ENCODE measurements at places on chromosomes 6 and 20.

GRCh38 chr20:52230409-52230808, 38.8 kb upstream of the ZFP64 start:
- DNase-seq, result no peak

DNA sequence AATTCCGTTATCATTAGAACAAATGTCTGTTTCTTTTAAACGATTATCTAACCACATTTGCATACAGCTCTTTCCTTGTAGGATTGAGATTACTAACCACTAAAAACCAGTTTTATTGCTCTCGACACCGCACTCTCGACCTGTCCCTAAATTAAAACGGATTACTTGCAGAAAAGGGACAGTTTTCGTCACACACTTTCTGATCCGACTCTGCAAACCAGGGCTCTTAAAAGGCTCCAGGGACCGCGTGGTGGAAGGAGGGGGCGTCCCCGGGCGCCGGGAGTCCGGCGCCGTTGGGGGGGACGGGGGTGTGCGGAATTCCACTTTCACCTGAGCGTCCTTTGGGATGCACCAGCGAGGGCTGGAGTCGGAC, 731 bp downstream of the MAK start:
- DNase-seq, result no peak

DNA sequence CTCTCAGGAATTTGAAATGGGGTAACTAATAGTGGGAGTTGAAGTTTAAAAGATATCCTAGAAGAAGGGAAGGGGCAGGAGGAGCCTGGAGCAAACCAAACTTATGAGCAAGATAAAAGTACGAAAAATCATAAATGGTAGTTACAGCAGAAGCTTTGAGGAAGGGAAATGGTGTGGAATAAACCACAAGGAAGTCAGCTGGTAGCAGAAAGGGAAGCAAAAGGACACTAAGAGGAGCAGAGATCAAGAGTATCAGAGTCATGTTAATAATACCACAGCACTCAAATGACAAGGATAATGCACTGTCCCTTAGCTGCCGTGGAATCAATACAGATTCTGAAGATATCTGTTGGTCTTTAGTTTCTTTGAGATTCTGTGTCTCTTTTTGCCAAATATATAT, 44.9 kb upstream of the CCDC28A start:
- DNase-seq, result no peak

DNA sequence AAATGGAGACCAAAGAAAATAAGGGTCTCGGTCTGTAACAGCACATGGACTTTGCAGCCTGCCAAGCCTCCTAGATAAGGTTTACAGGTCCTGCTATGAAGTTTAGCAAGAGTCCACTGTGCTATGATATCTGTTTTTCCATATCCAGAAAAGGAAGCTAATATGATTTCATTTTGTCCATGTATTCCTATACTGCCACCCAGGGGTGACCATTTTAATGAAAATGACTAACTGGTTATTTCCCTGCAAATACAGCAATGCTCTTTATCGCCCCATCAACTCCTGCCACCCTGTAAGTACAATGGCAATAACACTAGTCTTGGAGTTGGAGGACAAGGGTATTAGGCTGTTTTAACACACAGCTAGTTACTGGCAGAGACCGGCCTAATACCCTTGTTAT, 115.2 kb upstream of the GLP1R start:
- DNase-seq, result no peak

GRCh38 chr6:112044856-112045255, 9.0 kb upstream of the CCN6 start:
- DNase-seq, result no peak

DNA sequence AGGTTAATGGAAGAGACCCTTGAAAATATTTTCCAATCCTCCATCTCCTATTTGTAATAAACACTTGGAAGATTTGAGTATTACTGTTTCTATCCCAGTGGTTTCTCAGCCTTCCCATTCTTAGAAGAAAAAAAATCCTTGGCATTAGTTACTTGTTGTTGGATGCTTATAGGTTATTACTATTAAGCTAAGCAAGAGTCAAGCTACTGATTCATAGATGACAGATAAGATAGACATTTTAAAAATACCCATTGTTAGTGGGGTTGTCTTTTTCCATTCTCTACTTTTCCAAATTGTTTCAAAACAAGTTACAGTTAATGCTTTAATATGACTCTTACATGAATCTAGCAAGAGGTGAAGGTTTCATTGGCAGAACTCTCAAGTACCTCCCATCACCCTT, 158.5 kb downstream of the HIVEP2 start:
- DNase-seq, result no peak

GRCh38 chr6:14217728-14218518, 100.4 kb downstream of the CD83 start:
- DNase-seq, result no peak

DNA sequence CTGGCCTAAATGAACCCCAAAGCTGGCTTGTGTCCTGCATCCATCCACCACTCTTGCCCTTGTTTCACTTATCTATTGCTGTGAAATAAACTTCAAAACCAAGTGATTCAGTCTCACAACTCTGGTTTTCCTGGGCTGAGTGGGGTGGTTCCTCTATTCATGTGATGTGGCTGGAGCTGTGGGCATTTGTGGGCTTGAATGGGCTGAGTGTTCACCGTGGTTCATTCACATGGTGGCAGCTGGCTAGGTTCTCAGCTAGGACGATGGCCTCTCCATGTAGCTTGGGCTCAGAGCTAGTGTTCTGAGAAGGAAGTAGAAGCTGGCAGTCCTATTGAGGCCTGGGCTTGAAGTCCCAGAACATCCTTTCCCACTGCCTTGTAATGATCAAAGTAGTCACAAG, 30.4 kb downstream of the FKBP1A start:
- no peak for DNase-seq

DNA sequence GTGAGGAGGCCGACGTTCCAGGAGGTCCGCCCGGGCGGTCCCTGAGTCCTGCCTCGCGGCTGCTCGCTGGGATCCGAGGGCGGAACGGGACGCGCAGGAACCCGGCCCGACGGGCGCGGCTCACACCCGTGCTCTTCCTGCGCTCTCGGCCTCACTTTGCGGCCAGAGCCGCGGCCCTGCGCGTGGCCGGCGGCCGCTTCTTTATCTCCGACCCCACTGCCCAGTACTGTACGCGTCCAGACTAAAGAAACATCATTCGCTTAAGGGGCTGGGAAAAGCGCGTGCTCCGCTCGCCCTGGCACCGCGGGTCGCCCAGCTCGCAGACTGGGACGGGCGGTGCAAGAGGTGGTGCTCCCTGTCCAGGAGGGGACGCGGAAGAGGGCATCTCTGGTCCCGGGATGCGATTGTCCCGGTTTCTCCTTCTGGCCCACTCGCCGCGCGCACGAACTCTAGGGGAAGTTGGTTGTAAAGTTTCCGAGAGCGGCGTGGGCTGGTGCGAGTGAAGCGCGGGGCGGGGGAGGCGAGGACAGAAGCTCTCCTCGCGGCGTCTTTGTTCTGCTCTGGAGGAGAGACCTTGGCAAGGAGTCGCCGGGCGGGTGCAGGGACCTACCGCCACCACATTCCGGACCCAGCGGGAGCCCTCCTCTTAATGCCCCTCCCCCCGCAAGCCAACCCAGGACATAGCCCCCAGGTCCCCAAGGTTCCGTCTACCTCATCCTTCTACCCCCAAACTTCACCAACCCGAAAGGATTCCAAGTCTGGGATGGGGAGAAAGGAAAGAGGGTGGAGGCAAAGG, 71.0 kb downstream of the SOX4 start:
- no peak for DNase-seq

Data from T-helper 22 cell (primary cell).